ENCODE measurements at places on chromosomes 1 and 21.

GRCh38 chr1:2257245-2257627 is 29.1 kb downstream of the SKI start:
- DNase-seq = no peak

GRCh38 chr1:186997877-186998276 is 169.1 kb downstream of the PLA2G4A start:
- DNase-seq = no peak

- DNase-seq = no peak
Measured at GRCh38 chr1:42163536-42164503, 725 bp downstream of the GUCA2A start.

- peak; percentile 31 for DNase-seq
Measured at GRCh38 chr1:25458541-25459298, 28.0 kb downstream of the MACO1 start.

GRCh38 chr1:204360314-204360713 is 585 bp upstream of the PLEKHA6 start:
- no peak for DNase-seq

- no peak for DNase-seq
Measured at GRCh38 chr21:46054031-46054430, 43.9 kb upstream of the COL6A2 start.

DNA sequence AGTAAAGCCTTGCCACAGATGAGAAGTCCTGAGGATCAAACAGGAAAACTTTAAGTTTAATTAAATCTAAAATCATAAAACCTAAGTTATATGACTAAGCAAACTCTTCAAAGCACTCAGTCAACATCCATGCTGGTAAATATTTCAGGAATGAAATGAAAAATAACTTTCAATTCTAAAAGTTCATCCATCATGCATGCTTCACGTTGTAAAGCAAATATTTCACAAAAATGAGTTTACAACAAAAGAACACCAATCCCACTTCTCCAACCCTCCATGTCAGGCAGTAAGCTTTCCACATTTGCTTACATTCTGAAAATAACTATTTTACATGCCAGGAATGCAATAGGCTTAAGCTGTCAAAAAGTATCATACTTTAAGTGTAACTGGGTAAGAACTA is 16.8 kb downstream of the APP start:
- DNase-seq = peak; percentile 60

DNA sequence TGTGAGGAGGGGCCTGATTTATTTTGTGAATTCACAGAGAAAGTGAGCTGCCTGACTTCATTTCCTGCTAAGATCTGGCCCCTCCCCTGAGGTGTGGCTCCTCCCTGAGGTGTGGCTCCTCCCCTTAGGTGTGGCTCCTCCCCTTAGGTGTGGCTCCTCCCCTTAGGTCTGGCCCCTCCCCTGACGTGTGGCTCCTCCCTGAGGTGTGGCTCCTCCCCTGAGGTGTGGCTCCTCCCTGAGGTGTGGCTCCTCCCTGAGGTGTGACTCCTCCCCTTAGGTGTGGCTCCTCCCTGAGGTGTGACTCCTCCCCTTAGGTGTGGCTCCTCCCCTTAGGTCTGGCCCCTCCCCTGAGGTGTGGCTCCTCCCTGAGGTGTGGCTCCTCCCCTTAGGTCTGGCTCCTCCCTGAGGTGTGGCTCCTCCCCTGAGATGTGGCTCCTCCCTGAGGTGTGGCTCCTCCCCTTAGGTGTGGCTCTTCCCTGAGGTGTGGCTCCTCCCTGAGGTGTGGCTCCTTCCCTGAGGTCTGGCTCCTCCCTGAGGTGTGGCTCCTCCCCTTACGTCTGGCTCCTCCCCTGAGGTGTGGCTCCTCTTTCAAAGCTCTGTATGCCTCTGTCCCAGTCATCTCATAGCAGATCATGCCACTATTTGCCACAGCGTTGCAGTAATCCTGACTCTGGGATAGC is 26.9 kb upstream of the LRRC3 start:
- DNase-seq = no peak

- no peak for DNase-seq
Measured at GRCh38 chr1:228197555-228198147, 10.2 kb upstream of the OBSCN start.

DNA sequence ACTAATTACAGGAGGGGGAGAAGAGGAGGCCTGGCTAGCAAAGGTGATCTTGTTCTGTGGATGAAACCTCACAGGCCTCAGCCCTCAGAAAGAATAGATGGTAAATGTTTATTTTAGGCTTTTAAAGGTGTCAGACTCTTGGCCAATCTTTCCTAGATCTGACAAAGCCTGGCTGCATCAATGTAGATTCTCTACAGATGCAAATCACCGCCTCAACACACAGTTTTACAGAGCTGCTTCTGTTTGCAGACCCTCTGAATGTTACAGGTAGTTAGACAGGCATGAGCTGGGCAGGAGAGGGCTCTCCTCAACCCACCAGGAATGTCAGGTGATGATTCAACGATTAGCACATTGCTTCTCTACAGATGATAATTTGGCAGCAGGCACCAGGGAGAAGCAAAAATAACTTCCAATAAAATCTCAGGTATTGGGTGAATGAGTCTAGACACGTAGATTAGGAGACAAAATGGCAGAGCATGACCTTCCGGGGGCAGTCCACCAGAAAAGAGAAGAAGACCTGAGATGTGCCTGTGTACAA is 105.4 kb upstream of the VANGL1 start:
- DNase-seq = no peak

- no peak for DNase-seq
Measured at GRCh38 chr1:115811140-115811828, 29.6 kb downstream of the NHLH2 start.

DNA sequence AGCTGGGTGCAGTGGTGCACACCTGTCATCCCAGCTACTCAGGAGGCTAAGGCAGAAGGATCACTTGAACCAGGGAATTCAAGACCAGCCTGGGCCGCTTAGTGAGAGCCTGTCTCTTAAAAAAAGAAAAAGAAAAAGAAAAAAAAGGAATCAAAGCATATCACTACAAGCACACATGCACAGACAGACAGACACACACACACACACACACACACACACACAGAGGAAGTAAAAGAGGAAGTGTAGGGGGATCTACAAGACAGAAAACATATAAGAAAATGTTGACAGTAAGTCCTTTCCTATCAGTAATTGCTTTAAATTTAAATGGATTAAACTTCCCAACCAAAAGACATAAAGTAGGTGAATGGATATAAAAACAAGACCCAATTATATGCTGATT is 180.3 kb downstream of the FAF1 start:
- no peak for DNase-seq

DNA sequence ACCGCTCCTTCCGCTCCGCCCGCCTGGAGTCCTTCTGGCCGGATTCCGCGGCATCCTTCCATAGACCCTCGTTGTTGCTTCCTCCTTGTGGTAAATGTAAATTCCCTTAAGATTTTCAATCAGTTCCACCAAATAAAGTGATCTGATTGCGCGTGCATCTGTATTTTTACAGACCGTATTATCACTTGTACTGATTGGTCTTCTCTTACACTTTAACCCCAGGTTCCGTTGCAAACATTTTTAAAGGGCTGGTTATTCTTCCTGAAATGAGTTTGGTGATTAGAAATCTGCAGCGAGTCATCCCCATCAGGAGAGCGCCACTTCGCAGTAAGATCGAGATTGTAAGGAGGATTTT is 483 bp downstream of the YBEY start:
- DNase-seq = no peak

GRCh38 chr1:162179121-162179520 is 109.6 kb downstream of the NOS1AP start:
- DNase-seq = no peak

DNA sequence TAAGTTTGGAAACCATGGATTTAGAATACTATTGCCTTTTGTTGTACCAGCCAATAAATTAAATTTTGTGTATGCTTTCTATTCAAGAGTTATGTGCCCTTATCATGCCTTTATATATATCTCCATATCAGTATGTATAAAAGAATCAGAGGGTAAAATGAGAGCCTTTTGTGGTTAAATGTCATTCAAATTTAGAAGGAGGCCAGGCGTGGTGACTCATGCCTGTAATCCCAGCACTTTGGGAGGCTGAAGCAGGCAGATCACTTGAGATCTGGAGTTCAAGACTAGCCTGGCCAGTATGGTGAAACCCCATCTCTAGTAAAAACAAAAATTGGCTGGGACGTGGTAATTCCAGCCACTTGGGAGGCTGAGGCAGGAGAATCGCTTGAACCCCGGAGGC is 88.9 kb downstream of the XPR1 start:
- no peak for DNase-seq

- no peak for DNase-seq
Measured at GRCh38 chr1:78645723-78646122, 3.9 kb upstream of the IFI44 start.

DNA sequence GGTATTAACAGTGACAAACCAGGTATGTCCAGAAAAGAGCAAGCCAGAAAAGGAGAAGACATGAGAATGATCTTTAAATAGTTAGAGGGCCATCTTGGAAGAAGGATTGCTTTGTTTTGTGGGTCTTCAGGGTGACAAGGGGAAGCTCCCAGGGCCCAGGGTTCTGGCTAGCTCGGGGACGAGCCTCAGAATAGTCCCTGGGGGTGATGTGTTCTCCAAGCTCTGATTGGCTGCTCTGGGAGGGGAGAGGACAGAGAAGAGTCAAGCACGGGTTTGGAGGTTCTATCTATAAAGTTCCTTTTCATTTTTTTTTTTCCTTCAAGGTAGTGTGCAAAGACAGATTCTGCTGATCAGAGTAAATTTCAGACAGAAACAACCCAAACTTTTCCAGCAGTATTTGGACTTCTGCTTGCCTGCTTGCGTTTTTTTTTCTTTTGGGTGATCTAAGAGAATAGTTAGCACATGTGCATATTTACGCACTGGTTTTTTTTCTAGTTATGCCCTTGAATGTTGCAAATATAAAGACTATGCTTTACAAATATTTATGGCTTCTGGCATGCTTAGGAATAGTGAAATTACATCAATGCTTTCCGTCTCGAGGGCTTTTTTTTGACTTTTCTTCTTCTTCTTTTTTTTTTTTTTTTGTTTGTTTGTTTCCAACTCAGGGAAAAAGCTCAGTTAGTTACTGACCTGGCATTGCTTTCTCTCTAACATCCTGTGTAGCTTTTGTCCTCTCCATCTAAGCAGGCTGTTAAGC is 59.7 kb downstream of the ROR1 start:
- DNase-seq = no peak

- DNase-seq = no peak
Measured at GRCh38 chr1:119288751-119289150, 79.8 kb upstream of the HAO2 start.

GRCh38 chr1:18676332-18676781 is 45.7 kb downstream of the PAX7 start:
- DNase-seq = no peak

- no peak for DNase-seq
Measured at GRCh38 chr1:41282679-41283317, 40.7 kb upstream of the SCMH1 start.

DNA sequence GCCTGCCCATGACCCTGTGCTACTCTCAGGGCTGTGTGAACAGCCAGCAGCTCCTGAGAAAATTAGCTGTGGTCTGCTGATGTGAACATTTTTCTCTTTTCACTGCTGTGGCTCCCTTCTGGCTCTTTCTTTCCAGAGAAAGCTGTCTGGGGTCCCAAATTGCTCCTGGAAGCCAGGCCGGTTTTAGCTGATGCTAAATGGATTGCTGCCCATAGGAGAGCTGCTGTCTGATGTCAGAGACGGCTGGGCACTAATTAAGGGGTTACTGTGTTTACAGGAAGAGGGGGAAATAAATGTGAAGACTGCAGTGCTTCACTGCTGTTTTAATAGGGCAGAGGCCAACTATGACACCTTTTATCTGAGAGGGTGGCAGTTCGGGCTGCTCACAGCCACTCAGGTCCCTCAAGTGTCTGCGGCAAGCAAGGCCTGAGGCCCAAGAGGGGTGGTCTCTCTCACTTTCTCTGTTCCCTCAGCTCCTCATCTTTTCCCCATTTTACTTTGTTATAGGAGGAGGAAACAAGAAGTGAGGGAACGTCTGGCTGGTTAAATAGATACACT is 106.0 kb upstream of the GNG12 start:
- no peak for DNase-seq

GRCh38 chr1:151888972-151889570 is 20.2 kb downstream of the THEM4 start:
- DNase-seq = no peak

DNA sequence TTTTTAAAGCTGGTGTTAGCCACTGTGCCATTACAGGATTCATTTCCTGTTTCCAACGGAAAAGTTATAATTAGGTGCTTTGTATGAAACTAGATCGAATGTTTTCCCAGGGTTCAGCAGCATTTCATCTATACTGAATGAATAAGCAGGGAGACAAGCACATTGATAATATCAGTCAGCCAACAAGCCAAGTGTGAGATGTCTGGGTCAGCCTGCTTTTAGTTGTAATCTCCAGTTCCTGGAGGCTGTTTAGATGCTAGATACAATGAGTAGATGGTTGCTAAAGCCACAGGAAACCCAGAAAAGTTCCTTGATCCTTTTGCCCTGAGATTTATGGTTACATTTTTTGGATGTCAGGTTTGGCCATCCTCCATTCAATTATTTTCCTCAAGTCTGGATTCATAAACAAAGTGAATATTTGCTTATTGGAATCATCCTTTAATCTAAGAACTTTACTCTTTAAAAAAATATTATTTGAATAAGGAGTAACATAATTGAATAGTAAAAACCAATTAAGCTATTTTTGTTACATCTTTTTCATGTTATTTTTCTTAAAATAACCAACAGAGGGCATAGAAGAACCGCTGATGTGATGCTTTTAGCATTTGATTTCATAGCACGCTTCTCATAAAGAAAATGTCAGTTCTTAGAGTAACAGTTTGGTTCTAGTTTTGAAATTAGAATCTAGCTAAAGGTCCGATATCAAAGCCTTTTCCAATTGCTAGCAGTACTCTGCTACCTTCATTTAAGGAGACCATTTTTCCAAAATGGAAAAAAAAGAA is 76.6 kb downstream of the HSPA13 start:
- no peak for DNase-seq

GRCh38 chr1:27379564-27380122 is 3.5 kb downstream of the CD164L2 start:
- DNase-seq = no peak

GRCh38 chr1:46937270-46937669 is 4.0 kb downstream of the CYP4A11 start:
- DNase-seq = no peak

GRCh38 chr1:33609739-33610138 is 137.3 kb downstream of the ZSCAN20 start:
- DNase-seq = no peak

DNA sequence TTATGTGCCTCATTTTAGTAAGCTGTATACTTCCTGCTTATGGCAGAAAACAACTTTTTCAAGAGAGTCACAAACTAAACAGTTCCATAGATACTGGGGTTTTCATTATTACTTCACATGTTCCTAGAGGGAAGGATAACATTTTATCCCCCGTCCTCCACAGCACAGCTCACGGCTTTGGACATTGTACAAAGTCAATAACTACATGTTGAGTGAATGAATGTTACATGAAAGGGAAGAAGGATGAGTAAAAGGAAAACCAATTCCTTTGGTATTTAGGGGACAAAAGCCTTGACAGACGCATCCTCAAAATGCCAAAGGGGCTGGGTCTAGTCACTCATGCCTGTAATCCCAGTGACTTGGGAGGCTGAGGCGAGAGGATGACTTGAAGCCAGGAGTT is 14.8 kb downstream of the PI4KB start:
- DNase-seq = no peak
